GM18507 (cell line): ENCODE measurements at places on chromosomes 5 and 9.

DNA sequence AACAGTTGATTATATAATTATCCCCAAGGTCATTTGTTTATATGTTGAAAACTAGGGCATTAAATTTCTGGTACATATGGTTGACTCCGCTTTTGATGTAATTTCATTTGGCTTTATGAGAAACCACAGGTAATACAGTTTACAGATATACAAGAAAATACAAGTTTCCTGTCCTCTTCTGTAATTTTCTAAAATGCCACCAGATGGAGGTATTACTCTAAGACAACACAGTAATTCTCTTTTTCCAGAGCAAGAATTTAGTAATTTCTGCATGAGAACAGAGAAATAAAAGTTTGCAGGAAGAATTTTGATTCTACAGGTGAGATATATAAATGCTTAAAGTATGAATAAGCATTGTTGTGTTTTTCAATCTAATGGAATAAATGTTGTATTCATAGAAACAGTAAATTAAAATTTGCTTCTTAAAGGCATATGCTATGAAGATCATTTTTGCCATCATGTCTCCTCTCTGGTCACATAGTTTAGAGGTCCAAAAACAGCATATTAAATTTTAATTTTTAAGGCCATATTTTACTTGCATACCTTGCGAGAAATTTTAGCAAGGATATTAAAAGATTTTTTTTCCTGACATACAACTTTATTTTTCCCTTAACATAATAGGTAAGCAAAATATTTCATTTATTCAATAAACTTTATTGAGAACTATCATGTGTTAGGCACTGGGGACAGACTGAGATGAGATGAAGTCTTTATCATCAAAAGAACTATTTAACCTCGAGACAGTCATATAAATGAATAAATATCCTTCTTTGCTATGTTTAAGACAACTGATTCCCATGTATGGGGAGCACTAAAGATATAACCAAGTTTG, 22.7 kb downstream of the CHD1 start:
- no peak for DNase-seq

DNA sequence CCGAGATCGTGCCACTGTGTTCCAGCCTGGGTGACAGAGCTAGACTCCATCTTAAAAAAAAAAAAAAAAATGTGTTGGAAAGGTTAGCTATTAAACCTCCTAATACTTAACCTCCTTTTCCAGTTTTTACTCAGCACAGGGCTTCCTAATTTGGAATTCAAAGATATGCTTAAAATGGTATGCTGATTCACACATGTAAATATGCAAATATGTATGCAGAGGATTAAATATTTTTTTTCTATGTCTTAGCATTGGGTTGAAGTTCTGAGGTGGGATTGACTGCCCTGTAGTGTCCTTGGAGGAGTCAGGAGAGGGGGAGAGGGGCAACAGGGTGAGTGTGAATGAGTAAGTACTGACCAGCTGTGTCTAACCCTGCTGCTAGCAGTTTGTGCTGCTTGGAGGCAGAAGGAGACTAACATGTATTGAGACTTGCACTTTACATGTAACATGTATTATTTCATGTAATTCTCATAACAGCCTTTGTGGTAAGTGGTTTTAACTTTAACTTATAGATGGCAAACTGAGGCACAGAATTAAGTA, 63.2 kb downstream of the SLC44A1 start:
- no peak for DNase-seq

GRCh38 chr5:448061-448765, 5.2 kb downstream of the EXOC3 start:
- DNase-seq: no peak

- DNase-seq: no peak
Measured at GRCh38 chr9:78826527-78826926, 529.6 kb downstream of the PSAT1 start.

GRCh38 chr5:19928562-19929421, 59.2 kb downstream of the CDH18 start:
- DNase-seq: no peak

DNA sequence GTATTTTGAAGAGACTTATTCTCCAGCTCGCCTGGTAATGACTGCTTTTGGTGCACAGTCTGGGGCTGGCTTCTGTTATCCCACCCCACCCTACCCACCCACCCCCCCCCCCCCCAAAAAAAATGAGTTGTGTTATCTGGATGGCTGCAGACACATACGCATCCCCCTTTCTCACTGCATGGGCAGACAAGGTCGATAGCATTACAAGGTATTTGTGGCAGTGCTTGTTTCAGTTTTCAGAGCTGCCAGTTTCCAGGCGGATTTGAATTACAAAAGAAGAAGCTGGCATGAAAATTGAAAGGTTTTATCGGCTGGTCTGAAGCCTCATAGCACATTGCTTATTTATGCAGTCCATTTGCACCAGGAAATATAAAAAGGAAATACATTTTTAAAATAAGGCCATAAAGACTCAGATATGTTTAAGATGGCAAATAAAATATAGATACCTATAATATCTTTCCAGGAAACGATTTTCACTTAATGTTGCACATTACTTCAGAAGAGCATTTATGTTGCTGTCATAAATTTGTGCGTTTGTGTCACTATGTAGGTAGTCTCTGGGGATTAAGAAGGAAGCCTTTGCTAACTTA, 85.1 kb upstream of the GRHPR start:
- DNase-seq: no peak

DNA sequence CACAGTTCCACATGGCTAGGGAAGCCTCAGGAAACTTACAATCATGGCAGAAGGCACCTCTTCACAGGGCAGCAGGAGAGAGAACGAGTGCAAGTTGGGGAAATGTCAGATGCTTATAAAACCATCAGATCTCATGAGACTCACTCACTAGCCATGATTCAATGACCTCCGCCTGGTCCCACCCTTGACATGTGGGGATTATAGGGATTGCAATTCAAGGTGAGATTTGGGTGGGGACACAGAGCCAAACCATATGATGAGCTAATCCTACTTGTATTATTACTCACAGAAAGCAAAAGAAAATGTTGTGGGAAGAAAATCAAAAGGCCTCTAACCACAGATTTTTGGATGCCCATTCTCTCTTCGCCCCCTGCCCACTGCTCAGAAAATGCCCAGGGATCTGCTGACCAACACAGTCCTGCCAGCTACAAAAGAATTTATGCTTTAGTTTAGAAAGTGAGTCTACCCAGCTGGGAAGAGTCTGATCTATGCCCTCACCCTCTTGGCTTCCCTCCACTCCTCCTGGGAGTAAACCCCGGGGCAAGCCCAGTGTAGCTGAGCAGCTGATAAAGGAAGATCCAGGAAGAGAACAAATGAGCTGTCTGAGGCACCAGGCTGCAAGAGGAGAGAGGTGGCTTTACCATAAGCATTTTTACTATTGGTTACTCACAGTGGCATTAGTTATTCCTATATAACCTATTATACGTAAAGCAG, 53.1 kb downstream of the RNF130 start:
- no peak for DNase-seq

DNA sequence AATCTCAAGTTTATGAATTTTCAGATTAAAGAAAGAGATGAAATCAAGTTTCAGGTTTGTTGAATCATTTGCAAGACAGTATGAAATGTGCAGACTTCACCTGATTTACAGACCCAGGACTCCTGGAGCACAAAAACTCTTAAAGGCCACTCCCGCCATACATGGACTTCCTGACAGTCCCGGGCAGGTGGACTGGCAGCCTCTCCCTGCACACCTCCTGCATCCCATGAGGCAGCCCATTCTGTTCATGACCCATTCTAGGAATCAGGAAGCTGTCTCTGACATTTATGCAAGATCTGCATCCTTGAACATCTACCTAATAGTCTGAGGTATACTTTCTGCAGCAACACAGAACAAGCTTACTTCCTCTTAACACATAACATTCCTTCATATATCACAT, 5.9 kb downstream of the DDX31 start:
- no peak for DNase-seq

DNA sequence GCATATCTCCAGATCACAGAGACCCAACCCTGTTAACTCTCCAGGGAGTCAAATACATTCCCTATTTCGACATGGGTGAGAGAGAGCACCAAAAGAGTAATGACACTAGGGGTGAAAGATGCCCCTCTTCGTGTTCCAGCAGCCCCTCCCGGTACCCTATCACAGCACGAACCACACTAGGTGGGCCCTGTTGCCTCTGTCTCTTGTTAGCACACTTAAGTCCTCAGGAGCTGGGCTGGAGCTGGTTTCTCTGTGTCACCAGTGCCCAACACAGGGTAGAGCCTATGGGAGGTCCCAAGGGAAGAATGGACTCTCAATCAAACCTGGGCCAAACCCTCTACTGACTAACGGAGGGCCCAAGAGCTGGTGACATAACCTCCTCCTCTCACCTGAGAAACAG, 1.2 kb downstream of the CDK20 start:
- no peak for DNase-seq

DNA sequence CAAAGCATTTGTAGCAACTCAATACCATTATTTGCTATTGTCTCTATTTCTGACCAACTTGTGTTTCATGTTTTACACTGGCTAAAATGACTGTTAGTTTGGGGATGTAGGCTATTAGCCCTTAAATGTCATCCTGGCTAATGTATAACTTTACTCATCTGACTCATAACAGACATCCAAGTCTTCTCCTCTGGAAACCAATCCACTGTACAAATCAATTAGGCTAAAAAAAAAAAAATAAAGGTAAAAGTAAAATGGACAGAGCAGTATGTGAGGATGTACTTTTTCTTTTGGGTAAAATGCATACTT, 20.6 kb downstream of the MEGF9 start:
- DNase-seq: no peak

GRCh38 chr9:106861640-106862109, 1.3 kb upstream of the ZNF462 start:
- DNase-seq: no peak

GRCh38 chr9:35557320-35557719, 47.7 kb upstream of the TESK1 start:
- no peak for DNase-seq

GRCh38 chr9:89996773-89997172, 392.0 kb downstream of the GADD45G start:
- no peak for DNase-seq

DNA sequence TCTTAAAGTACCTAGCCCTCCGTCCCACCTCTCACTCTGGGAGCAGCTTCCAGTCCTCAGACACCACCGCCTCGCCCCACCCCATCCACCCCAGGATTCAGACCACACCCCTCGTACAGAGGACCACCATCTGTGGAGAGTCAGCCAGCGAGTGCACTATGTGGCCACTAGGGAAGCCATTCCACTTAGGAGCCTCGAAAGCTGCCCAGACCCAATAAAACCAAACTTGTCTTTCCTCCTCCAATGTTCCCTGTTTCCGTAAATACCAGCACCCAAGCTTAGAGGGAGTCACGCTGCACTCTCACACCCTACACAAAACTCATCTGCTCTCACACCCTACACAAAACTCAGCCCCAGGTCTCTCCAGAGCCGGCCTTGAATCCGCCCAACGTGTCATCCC, 1.9 kb downstream of the GCNT4 start:
- no peak for DNase-seq

DNA sequence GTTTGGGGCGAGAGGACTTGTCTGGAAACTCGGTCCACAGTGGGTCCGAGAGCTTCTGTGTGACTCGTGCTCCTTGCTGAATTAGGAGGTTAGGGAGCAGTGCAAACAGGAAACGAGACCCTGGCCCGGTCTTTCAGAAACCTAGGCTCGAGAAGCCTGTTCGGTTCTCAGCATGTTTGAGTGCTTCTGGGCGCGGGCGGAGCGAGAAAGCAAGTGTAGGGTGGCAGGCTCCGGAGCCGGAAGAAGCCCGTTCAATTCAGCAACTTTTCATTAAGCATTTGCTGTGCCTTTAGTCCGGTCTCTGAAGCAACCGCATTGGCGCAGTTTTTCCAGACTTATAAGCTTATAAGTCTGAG, 547 bp downstream of the CLTA start:
- DNase-seq: no peak

- DNase-seq: no peak
Measured at GRCh38 chr5:2929779-2930178, 178.3 kb upstream of the IRX2 start.

DNA sequence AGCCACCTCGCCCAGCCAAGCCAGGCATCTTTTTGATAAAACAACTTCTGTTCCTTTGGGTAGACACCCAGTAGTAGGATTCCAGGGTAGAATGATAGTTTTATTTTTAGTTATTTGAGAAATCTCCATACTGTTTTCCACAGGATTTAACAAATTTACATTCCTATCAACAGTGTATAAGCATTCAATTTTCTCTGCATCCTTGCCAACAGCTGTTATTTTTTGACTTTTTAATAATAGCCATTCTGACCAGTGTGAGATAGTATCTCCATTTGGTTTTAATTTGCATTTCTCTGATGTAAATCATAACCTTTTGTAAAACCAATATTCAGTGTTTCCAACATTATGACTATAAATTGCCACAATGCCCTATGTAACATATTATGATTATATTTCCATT, 28.2 kb upstream of the CCNB1 start:
- no peak for DNase-seq

DNA sequence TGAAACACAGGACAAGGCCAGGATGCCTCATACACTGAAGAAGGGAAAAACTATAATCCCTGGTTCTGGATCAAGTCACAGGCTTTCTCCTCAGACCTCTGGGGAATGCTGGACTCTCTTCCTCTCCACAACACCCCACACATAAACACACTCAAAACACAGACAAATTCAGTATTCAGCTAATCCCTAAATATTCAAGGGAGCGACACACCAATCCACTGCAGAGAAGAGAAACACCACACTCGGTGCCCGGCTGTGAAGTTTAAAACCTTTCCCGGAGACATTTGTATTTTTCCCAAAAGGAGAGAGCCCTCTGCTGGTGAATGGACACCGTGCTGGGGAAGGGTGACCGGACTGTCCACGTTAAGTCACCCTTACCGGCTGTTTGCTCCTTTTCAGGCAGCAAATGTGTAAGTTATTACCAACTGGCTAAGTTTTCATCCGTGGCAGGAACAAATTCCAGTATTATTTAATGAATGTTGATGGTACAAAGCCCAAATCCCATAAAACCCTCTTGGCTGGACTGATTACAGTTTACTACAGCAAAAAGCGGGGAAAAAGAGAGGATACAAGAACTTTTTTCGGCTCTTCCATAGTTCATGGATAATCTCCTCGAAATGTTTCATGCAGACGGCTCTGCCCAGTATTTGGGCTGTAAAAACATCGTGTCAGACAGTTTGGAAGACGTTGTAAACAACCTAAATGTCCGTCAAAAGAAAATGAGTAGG, 130.9 kb upstream of the SLC30A5 start:
- DNase-seq: peak; percentile 4

DNA sequence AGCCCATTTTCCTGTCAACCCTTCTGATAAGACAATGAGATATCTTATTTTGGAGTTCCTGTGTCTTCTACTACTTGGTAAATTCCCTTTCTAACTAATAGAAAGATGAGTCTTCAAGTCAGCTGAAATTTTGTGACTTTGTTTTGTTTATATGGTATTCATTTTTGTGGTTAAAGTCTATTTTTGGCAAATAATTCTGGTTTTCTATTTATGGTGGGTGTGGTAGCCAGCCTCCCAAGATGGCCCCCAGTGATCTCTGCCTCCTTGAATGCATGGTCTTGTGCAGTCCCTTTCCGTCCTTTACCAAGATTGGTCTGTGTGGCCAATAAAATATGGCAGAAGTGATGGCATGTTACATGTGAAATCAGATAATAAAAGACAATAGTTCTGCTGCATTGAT, 91.5 kb downstream of the NR3C1 start:
- DNase-seq: no peak

- no peak for DNase-seq
Measured at GRCh38 chr9:89260525-89260924, 50.5 kb upstream of the CKS2 start.

- DNase-seq: peak; percentile 18
Measured at GRCh38 chr5:113330533-113331208, 104.1 kb downstream of the TSSK1B start.

GRCh38 chr9:36897478-36897877, 136.6 kb downstream of the PAX5 start:
- DNase-seq: no peak

- DNase-seq: no peak
Measured at GRCh38 chr5:124783794-124784193, 37.4 kb upstream of the ZNF608 start.
